ENCODE measurements at places on chromosomes 4 and X. TPM values are rescaled to one million over a fixed set of nuclear protein-coding genes. Genes with fewer than 3 reads are reported as not detected.

PRR32 gene
- not detected for total RNA-seq

KLF8 gene
- 0.59 TPM for total RNA-seq

ACE2 gene
- not detected for total RNA-seq

RPL34 gene
- 818 TPM for total RNA-seq

OCIAD2 gene
- 39.5 TPM for total RNA-seq

GAGE13 gene
- total RNA-seq: not detected

ZNF711 gene
- 1.6 TPM for total RNA-seq

AFAP1 gene
- 32.6 TPM for total RNA-seq

VCX gene
- not detected for total RNA-seq

FAM156A gene
- total RNA-seq: 13.4 TPM

OPN1MW2 gene
- total RNA-seq: not detected

PNMA6F gene
- total RNA-seq: not detected

CYLC1 gene
- not detected for total RNA-seq

PLXNB3 gene
- total RNA-seq: 5.8 TPM

XPNPEP2 gene
- total RNA-seq: 1.5 TPM

FAM114A1 gene
- total RNA-seq: 243 TPM

TLR8 gene
- total RNA-seq: not detected

HUWE1 gene
- total RNA-seq: 54.3 TPM

FSTL5 gene
- total RNA-seq: not detected

PAGE1 gene
- total RNA-seq: not detected

CFAP99 gene
- total RNA-seq: not detected

CCDC110 gene
- not detected for total RNA-seq

SAGE1 gene
- total RNA-seq: not detected

MGAT4D gene
- total RNA-seq: not detected

UBA1 gene
- 183 TPM for total RNA-seq

TGIF2LX gene
- total RNA-seq: not detected

AKAP14 gene
- total RNA-seq: not detected

HTN1 gene
- total RNA-seq: not detected

UGT2B15 gene
- not detected for total RNA-seq

AASDH gene
- total RNA-seq: 6.4 TPM

CNKSR2 gene
- 0.34 TPM for total RNA-seq

KDR gene
- total RNA-seq: 0.74 TPM

HS6ST2 gene
- 1.5 TPM for total RNA-seq

SPIN3 gene
- 2.4 TPM for total RNA-seq

AREG gene
- 10.0 TPM for total RNA-seq

CT45A5 gene
- total RNA-seq: not detected

KLHL34 gene
- not detected for total RNA-seq

All from bronchus fibroblast of lung (primary cell).